ENCODE measurements at places on chromosomes 4 and X.

DNA sequence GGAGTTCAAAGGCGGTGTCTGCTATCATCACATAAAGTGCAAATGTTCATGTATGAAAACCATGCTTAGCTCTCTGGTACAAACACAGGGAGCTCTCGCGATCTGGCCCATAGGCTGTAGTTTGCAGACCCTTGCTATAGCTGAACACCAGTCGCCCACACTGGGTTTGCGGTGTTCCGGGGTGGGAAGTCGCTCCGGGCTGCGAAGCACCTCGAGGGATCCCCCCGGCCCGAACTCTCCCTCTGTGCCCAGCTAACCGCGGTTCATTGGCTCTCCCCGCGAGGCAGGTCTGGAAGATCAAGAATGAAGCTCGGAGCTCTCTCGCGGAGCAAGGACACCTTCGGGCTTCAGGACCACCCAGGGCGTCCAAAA lies 341 bp upstream of the PRPS2 start:
- no peak for DNase-seq

DNA sequence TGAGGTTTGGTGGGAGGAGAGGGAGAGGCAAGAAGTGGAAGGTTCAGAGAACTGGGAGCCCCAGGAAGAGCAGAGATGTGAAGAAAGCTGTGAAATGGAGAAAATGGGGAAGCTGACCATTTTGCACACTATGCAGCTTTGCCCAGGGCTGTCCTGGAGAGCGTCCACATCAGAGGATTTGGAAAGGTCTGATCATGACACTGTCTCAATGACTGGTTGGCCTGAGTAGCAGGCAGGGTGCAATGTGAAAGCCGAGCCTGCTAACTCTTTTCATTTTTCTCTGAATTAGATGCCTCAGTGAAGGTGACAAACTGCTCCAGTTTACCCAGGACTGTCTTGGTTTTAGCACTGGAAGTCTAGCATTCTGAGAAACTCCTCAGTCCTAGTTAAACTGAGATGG lies 330.1 kb upstream of the RPS6KA3 start:
- DNase-seq, result no peak

DNA sequence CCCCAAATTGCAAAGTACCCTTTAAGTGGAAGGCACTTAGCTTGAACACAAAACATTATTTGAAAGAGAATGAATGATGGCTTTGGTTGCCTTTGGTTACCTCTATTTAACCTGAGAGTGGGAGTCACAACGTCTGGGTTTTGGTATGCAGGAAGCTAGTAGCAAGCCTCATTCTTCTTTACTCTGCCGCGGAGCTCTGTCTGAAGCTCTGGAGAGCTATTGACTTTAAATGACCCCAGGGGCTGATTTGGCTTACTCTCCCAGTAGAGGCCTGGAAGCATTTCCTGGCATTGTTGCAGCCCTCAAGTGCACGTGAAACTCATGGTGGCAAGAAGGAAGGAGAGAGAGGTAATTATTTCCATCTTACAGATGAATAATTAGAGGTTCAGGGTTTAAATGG lies 81.8 kb upstream of the MAGEA4 start:
- DNase-seq, result no peak

- no peak for DNase-seq
Measured at GRCh38 chrX:150527108-150527507, 41.3 kb upstream of the MTM1 start.

DNA sequence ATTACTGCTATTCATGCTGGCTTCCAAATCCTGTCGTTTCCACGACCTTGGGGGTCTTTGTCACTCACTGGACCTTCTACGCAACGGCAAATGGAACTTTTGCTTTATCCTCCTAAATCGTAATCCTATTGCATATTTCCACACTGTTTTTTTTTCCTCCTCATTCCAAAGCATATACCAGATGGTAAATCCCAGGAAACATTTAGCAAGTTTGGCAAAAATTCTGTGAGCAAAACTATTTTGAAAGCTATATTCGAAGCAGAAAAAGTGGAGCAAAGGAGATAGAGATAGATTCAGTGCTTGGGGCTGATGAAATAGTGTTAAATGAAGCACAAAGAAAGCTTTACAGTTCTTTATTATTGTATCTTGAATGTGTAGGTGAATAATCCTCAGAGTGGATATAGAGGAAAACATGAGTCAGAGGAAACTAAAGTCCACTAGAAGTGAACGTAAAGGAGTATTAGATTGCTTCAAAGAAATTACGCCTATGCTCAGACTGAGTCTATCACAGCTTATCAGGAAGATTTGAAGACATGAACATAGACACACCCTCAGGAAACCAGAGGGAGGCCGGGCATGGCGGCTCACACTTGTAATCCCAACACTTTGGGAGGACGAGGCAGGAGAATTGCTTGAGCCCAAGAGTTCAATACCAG lies 50.2 kb upstream of the FAM9A start:
- no peak for DNase-seq

DNA sequence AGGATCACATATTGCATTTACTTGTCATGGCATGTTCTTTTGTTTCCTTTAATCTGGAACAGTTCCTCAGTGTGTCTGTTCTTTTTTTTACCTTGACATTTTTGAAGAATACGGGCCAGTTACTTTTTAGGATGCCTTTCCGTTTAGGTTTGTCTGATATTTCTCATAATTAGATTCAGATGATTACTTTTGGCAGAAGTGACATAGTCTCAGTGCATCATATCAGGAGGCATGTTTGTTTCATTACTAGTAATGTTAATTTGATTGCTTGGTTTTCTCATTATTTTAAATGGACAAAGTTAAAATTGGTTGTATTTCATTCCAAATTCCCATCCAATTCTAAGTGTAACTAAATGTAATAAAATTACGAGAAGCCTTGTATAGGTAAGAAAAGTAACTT lies 8.3 kb downstream of the POLR2B start:
- no peak for DNase-seq

- no peak for DNase-seq
Measured at GRCh38 chr4:56134266-56134665, 185.5 kb downstream of the CEP135 start.

- DNase-seq, result no peak
Measured at GRCh38 chrX:150036641-150037040, 98.3 kb upstream of the EOLA2 start.

- no peak for DNase-seq
Measured at GRCh38 chr4:56880572-56880971, 27.1 kb upstream of the REST start.

Measured in activated CD4-positive, alpha-beta T cell treated with anti-CD3 and anti-CD28 coated beads for 4 hours (primary cell).